Activated CD8-positive, alpha-beta T cell treated with anti-CD3 and anti-CD28 coated beads, Interleukin-2, amount 10 ng/mL, durations not matched to agents 7 days and 5 days (primary cell): ENCODE measurements at places on chromosomes 12 and 14.
A peak's percentile ranks its signal among the peaks of the same experiment; 100 is the strongest.

DNA sequence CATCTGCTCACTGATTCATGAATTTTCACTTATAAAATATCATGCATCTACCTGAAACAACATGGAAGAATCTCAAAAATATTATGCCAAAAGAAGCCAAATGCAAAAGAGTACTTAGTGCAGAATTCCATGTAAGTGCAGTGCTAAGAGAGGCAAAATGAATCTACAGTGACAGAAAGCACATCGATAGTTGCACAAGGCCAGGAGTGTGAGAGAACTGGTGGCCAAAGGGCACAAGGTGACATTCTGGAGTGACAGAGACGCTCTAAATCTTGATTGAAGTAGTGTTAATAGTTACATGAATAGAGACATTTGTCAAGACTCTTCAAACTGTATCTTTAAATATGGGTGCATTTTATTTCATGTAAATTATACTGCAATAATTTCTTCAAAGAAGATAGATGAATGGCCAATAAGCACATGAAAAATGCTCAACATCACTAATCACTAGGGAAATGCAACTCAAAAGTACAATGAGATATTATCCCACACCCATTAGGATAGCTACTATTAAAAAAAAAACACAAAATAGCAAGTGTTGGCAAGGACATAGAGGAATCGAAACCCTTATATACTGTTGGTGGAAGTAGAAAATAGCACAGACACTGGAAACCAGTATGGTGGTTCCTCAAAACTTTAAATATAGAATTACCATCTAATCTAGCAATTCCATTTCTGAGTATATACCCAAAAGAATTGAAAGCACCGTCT, 71.7 kb upstream of the KICS2 start:
- DNase-seq: no peak
- no peak overlapping the region for H3K27ac ChIP-seq
- no peaks in the 10 kb centered on the region for H3K36me3 ChIP-seq
- H3K4me1 ChIP-seq: no peaks in the 10 kb centered on the region
- peaks cover 5% of the 10 kb centered on the region for H3K27me3 ChIP-seq
- no peak overlapping the region for H3K4me3 ChIP-seq

- peaks cover 16% of the 10 kb centered on the region for H3K4me1 ChIP-seq
- H3K36me3 ChIP-seq: peaks cover 22% of the 10 kb centered on the region
- H3K4me3 ChIP-seq: no peak overlapping the region
- no peaks in the 10 kb centered on the region for H3K27me3 ChIP-seq
- DNase-seq: no peak
These were observed 13.8 kb upstream of the ZFP36L1 start for GRCh38 chr14:68806526-68807147.

- peaks cover 6% of the 10 kb centered on the region for H3K4me1 ChIP-seq
- H3K27me3 ChIP-seq: peaks cover 24% of the 10 kb centered on the region
- DNase-seq: no peak
- no peak overlapping the region for H3K27ac ChIP-seq
- no peaks in the 10 kb centered on the region for H3K36me3 ChIP-seq
These were observed 84.5 kb downstream of the BBS10 start for GRCh38 chr12:76263696-76264095.

GRCh38 chr12:9820281-9820930, 6.9 kb upstream of the KLRF1 start:
- no peak for DNase-seq
- H3K4me1 ChIP-seq: peaks cover 14% of the 10 kb centered on the region
- H3K27ac ChIP-seq: peak overlapping the region; percentile 16
- peaks cover 10% of the 10 kb centered on the region for H3K27me3 ChIP-seq

- no peak for DNase-seq
- no peaks in the 10 kb centered on the region for H3K4me1 ChIP-seq
- no peak overlapping the region for H3K4me3 ChIP-seq
- H3K36me3 ChIP-seq: no peaks in the 10 kb centered on the region
- H3K27me3 ChIP-seq: no peaks in the 10 kb centered on the region
These were observed 86.7 kb upstream of the ESRRB start for GRCh38 chr14:76289276-76289675.

GRCh38 chr14:68085742-68086141, 266.2 kb downstream of the RAD51B start:
- H3K36me3 ChIP-seq: no peaks in the 10 kb centered on the region
- no peak overlapping the region for H3K4me3 ChIP-seq
- peaks cover 2% of the 10 kb centered on the region for H3K4me1 ChIP-seq
- DNase-seq: no peak

DNA sequence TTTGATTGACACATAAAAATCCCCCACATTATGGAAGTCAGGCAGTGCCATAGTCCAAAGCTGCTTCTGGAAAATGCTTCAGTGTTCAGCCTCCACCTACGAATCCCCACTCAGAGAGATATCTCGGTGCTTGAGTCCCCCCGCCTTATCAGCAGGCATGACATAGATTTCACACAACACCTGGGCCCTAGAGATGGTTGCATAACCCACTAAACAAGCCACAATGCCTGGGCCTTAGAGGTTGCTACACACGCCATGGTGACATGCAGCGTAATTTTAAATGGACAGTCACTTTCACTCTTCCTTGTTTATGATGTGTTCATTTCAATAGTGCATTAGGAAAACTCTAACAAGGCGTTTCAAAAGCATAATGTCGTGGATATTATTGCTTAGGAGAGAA, 38.0 kb downstream of the CCDC60 start:
- peaks cover 17% of the 10 kb centered on the region for H3K4me1 ChIP-seq
- no peak overlapping the region for H3K4me3 ChIP-seq
- DNase-seq: no peak
- no peaks in the 10 kb centered on the region for H3K36me3 ChIP-seq
- H3K27me3 ChIP-seq: no peaks in the 10 kb centered on the region

GRCh38 chr12:47286676-47287075, 206.9 kb upstream of the AMIGO2 start:
- H3K36me3 ChIP-seq: peaks cover 7% of the 10 kb centered on the region
- H3K27me3 ChIP-seq: no peaks in the 10 kb centered on the region
- no peak for DNase-seq
- H3K27ac ChIP-seq: no peak overlapping the region
- H3K4me1 ChIP-seq: peaks cover 5% of the 10 kb centered on the region
- H3K4me3 ChIP-seq: no peak overlapping the region

- peaks cover 12% of the 10 kb centered on the region for H3K4me1 ChIP-seq
- DNase-seq: no peak
- H3K27ac ChIP-seq: no peak overlapping the region
These were observed 4.5 kb upstream of the PNMA1 start for GRCh38 chr14:73718418-73719251.

DNA sequence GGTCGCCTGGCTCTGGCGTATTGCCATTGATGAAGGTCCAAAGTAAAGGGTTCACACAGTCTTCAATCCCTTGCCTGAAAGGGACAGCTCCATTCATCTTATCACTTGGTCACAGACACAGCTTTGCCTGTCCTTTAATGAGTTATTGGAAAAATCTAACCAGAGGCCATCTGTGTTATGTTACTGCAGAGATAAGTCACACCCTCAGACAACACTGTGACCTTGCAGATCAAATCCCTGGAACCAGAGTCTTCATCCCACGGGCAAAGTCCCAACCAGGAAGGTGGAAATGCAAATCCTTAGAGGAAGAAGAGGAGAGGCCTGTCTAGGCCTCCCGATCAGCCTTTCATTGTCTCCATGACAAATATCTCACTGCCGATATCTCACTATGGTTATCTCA, 68.3 kb upstream of the SCN8A start:
- no peaks in the 10 kb centered on the region for H3K36me3 ChIP-seq
- DNase-seq: no peak
- H3K27ac ChIP-seq: no peak overlapping the region
- no peak overlapping the region for H3K4me3 ChIP-seq

DNA sequence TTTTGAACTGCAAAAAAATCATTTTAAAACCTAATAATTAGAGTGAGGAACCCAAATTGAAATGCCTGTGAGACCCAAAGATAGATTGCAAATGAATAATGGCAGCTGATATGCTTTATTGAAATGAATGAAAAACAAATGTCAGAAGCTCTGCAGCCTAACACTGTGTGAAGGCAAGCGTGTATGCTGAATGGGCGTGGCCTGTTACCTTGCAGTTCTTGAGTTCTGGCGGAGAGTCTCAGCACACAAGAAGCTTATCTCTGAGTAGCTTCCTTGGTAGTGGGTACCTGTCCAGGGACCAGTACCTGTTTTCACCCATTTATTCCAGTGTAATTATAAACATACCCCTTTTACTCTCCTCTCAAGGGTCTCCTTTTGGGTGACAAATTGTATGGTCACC, 341.2 kb downstream of the NPAS3 start:
- no peak overlapping the region for H3K27ac ChIP-seq
- H3K27me3 ChIP-seq: no peaks in the 10 kb centered on the region
- DNase-seq: no peak
- H3K4me1 ChIP-seq: no peaks in the 10 kb centered on the region

GRCh38 chr12:93979189-93979588, 169.2 kb upstream of the PLXNC1 start:
- no peaks in the 10 kb centered on the region for H3K36me3 ChIP-seq
- H3K4me1 ChIP-seq: peaks cover 31% of the 10 kb centered on the region
- peaks cover 5% of the 10 kb centered on the region for H3K27me3 ChIP-seq
- H3K4me3 ChIP-seq: no peak overlapping the region
- no peak overlapping the region for H3K27ac ChIP-seq

DNA sequence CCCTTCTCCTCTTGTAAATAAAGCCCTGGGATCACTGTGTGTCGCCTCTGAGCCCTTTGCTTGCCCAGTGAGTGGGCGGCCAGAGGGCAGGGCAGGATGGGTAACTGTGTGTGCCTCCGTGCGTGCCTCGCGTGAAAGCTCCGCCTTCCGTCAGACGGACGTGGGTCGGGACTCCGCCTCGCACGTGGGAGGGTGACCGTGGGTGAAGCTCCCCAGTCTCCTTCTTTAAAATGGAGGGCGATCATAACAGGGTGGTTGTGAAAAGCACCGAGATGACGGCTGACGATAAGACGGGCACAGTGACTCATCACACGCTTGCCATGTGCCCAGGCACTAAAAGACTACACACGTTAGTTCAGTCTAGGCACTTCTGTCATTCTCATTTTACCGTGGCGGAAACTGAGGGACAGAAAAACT, 9.2 kb downstream of the PHB2 start:
- peak overlapping the region; percentile 98 for H3K27ac ChIP-seq
- H3K36me3 ChIP-seq: peaks cover 72% of the 10 kb centered on the region

- H3K36me3 ChIP-seq: peaks cover 2% of the 10 kb centered on the region
- no peak for DNase-seq
- no peak overlapping the region for H3K27ac ChIP-seq
- H3K4me3 ChIP-seq: no peak overlapping the region
- H3K4me1 ChIP-seq: peaks cover 46% of the 10 kb centered on the region
- H3K27me3 ChIP-seq: peaks cover 21% of the 10 kb centered on the region
These were observed 21.5 kb downstream of the CMKLR1 start for GRCh38 chr12:108317308-108318234.

- H3K27me3 ChIP-seq: no peaks in the 10 kb centered on the region
- no peak overlapping the region for H3K27ac ChIP-seq
- no peak overlapping the region for H3K4me3 ChIP-seq
- DNase-seq: no peak
These were observed 10.7 kb downstream of the SFSWAP start for GRCh38 chr12:131721548-131721947.

GRCh38 chr12:92408072-92408900, 262.6 kb upstream of the BTG1 start:
- H3K36me3 ChIP-seq: peaks cover 7% of the 10 kb centered on the region
- no peaks in the 10 kb centered on the region for H3K27me3 ChIP-seq
- H3K27ac ChIP-seq: no peak overlapping the region
- peak; percentile 74 for DNase-seq

DNA sequence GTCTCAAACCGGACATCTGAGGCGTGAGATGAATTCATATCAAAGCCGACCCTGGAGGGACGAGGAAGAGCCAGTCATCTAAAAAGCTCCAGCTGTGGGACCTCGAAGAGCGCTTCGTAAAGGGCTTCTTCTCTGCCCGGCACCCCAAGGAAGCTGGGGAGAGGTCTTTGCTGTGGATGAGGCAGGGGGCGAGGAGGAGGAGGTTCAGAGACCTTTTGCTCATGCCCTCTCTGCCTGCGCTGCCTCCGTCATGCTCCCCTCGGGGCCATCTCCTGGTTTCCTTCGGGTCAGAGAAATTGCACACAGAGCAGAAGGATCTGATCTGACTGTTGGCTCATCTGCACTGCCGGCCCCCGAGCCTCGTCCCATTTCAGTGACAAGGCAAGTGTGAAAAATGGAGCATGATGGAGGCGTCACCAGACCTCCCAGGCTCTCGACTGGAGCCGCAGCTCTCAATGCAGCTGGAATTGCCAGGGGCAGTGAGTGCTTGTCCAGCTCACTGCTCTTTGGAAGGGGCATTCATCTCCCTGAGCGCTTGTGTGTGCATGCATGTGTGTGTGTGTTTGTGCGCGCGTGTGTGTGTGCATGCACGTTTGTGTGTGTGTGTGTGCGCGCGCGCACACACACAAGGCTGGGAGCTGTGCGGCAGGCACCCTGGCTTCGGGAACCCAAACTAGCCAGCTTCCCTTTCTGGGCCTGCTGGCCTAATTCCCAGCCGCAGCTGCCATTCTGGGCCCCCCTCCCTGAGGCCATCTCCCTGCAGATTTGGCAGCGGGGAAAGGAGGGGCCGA, 9.2 kb downstream of the CABP1 start:
- peak overlapping the region; percentile 57 for H3K4me3 ChIP-seq
- H3K36me3 ChIP-seq: no peaks in the 10 kb centered on the region
- H3K27ac ChIP-seq: no peak overlapping the region
- H3K27me3 ChIP-seq: peaks cover 54% of the 10 kb centered on the region

GRCh38 chr12:115374480-115375185, 690.7 kb upstream of the TBX3 start:
- H3K4me3 ChIP-seq: no peak overlapping the region
- H3K36me3 ChIP-seq: peaks cover 3% of the 10 kb centered on the region
- no peak for DNase-seq
- no peaks in the 10 kb centered on the region for H3K27me3 ChIP-seq

DNA sequence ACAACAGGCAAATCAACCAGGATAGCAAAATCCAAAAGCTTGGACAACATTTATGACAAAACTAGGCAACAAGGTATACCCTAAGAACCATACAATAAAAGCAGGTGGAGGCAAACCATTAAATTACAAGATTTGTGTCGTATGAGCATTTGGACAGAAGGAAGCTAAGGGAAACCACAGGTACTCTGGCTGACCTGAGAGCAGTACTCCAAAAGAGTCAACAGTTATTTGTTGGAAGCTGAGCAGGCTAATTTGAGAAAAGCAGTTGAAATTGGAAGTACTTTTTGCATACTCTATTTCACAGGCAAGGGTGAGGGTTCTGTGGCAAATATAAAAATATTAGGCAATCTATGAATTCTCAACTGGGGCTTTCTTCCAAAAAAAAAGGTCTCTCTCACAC, 178.6 kb downstream of the PLCZ1 start:
- no peak overlapping the region for H3K4me3 ChIP-seq
- H3K36me3 ChIP-seq: no peaks in the 10 kb centered on the region
- H3K4me1 ChIP-seq: no peaks in the 10 kb centered on the region

GRCh38 chr14:35121026-35121886, 534 bp downstream of the PPP2R3C start:
- peaks cover 36% of the 10 kb centered on the region for H3K36me3 ChIP-seq
- H3K4me3 ChIP-seq: peak overlapping the region; percentile 98

GRCh38 chr14:91837076-91837475, 30.3 kb downstream of the TC2N start:
- H3K36me3 ChIP-seq: peaks cover 55% of the 10 kb centered on the region
- H3K27ac ChIP-seq: no peak overlapping the region
- no peak for DNase-seq

- no peaks in the 10 kb centered on the region for H3K27me3 ChIP-seq
- no peak for DNase-seq
- H3K4me1 ChIP-seq: no peaks in the 10 kb centered on the region
- H3K27ac ChIP-seq: no peak overlapping the region
These were observed 1891.0 kb upstream of the FLRT2 start for GRCh38 chr14:83638748-83639504.
